ENCODE measurements at places on chromosomes 5 and 9.

DNA sequence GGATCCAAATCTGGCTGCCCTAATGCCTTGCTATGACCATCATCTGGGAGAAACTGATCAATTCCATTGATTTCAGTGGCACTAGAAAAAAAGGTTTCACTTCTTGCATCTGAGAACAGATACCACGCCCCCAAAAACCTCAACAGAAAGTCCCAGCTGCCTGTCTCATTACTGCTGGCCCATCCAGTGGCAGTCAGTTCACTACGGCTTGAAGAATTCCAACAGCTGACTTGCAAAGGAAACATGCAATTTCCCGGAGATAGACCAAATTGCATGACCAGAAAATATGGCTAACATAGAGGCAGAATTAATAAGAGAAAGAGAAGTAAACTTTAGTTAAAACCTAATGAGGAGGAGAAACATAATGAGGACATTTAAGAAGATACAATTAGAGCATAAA lies 48.6 kb downstream of the UGCG start:
- peak; percentile 56 for DNase-seq

- DNase-seq: no peak
Observed at GRCh38 chr5:3414371-3414770, 181.3 kb upstream of the IRX1 start.

- peak; percentile 11 for DNase-seq
Observed at GRCh38 chr5:145245354-145245753, 589.8 kb downstream of the PRELID2 start.

- DNase-seq: no peak
Observed at GRCh38 chr5:15835514-15835913, 335.5 kb downstream of the FBXL7 start.

DNA sequence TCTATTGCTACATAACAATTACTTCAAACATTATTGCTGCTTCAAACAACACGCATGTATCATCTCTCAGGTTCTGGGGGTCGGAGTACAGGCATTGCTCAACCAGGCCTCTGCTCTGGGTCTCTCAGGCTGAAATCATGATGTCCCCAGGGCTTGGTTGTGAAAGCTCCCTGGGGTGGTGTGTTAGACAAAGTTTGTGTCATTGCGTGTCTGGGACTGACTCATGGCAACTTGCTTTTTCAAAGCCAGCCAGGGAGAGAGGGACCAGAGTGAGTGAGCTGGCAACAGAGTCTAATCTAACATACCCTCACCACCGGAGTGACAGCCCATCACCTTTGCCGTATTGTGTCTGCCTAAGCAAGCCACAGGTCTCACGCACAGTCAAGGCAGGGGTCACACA lies 259.2 kb upstream of the NFIL3 start:
- DNase-seq: peak; percentile 41

- no peak for DNase-seq
Observed at GRCh38 chr5:128586848-128587247, 48.8 kb upstream of the FBN2 start.

- DNase-seq: no peak
Observed at GRCh38 chr9:90613502-90613901, 29.1 kb downstream of the DIRAS2 start.

DNA sequence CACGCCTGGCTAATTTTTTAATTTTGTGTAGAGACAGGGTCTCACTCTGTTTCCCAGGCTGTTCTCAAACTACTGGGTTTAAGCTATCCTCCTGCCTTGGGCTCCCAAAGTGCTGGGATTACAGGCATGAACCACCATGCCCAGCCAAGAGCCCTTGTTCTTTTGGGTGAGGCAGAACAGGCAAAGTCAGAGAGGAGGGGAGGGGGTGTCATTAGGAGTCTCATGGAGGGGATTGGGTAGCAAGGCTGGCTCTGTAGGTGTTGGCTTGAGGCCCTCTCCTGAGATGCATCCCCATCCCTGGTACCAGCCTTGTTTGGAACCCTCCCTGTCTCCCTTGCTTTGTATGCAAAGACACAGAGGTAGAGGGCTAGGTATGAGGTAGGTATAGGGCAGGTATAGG lies 24.1 kb downstream of the GSN start:
- no peak for DNase-seq

- DNase-seq: peak; percentile 95
Observed at GRCh38 chr9:133133681-133134387, 12.8 kb upstream of the RALGDS start.

DNA sequence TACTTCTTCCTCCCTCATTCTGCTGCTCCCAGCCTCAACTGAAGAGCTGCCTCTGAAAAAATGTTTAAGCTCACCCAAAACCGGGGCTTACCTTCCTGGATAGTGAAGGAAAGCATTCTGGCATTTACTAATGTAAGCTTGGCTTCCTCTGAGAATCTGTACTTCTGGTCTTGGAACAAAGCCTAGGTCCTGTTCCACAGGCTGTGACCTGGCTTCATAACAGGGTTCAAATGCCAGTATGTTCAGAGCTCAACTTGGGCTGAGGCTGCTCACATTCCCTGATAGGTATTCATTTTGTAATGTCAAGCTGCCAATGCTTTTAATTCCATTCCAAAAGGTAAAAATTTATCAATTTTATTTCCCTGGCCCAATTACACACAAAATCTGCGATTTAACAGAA lies 411.7 kb upstream of the KCNN2 start:
- DNase-seq: peak; percentile 1

DNA sequence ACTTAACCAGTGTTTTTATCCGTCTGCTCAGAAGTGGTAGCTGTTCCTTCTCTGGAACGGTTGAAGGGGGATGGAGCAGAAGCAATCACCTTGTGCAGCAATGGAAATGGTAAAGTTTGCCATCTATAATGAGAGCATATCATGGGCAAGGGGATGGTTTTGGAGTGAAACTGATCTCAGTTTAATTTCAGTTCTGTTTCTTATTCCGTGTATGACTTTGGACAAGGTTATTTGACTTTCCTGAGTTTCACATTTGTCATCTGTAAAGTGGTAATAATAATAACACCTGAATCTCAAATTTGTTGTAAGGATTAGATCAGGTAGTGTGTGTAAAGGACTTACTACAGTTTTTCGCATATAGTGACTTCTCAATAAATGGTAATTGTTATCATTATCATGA lies 106.1 kb downstream of the PCSK1 start:
- DNase-seq: no peak

- DNase-seq: no peak
Observed at GRCh38 chr5:169474226-169474625, 109.3 kb upstream of the SPDL1 start.

- DNase-seq: no peak
Observed at GRCh38 chr5:179994583-179995323, 76.8 kb downstream of the RNF130 start.

DNA sequence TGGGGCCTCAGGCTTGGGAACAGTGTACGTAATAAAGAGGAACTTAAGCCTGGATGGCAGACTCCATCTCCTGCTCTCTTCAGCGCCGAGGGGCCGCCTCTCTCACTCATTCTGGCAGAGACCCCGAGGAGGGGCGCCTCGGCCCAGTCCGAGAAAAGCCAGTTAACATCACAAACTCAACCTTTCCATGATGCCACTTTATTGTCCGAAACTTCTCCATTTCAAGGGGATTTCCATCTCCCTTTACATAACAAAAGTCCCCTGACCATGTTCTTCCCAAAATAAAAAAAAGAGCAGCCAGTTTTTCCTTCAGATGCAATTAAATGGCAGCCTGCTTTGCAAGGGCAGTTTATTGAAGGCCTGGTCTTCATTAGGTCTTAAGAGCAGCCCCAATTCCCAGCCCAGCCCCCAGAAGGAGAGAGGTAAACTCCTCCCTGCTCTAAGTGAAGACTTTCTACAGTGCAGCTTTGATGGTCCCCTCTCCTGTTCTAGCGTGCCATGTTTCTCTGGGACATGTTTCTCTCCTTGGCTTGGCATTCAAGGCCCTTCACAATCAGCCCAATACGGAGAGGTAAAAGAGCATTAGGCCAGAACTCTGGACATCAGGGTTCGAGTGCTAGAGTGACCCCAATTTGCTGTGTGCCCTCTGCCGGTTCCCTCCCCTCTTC lies 19.5 kb upstream of the RAB14 start:
- DNase-seq: no peak

DNA sequence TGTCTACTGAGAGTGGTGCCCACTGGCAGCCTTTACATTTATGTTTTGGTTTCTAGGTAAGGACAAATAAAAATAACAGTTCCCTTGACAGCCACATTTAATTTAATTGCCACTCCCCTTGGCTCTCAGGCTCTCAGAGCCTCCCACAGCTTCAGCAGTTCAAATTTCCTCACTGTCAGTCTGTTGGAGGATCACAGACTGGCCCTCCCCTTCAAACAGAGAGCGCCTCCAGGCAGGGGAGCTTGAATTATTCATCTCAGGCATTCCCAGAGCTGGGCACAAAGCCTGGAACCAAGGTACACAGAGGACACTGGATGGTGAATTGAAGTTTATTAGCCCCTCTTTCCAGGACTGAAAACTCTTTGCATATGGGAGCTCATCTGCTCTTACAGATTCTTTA lies 407.7 kb downstream of the SPOCK1 start:
- DNase-seq: peak; percentile 79

- DNase-seq: no peak
Observed at GRCh38 chr5:73405691-73406090, 42.9 kb downstream of the FOXD1 start.

DNA sequence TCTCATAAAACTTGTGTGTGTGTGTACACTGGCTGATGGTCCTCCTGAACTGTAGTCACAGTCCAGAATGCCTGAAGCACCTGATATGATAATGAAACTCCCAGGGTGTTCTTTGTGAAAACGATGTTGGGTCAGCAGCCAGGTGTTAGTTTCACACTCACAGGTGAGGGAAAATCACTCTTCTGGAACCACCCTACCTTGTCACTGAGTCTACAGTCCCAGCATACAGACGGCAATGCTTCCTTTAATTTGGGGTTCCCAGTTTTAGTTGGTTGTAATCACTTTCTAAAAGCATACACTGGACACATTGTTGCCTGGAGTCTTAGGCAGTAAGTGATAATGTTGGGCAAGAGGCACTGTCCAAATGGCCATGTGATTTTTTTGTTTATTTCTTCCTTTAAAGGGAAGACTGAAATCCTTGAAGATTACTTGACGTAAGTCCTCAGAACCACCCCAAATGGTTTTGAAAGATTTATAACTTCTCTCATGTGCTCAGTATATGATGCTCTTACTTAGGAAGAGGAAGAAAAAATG lies 18.2 kb upstream of the MGAT1 start:
- no peak for DNase-seq

GRCh38 chr5:140253985-140254384 lies 48.9 kb downstream of the PFDN1 start:
- DNase-seq: no peak

GRCh38 chr5:54298947-54299346 lies 11.4 kb downstream of the ARL15 start:
- DNase-seq: no peak

DNA sequence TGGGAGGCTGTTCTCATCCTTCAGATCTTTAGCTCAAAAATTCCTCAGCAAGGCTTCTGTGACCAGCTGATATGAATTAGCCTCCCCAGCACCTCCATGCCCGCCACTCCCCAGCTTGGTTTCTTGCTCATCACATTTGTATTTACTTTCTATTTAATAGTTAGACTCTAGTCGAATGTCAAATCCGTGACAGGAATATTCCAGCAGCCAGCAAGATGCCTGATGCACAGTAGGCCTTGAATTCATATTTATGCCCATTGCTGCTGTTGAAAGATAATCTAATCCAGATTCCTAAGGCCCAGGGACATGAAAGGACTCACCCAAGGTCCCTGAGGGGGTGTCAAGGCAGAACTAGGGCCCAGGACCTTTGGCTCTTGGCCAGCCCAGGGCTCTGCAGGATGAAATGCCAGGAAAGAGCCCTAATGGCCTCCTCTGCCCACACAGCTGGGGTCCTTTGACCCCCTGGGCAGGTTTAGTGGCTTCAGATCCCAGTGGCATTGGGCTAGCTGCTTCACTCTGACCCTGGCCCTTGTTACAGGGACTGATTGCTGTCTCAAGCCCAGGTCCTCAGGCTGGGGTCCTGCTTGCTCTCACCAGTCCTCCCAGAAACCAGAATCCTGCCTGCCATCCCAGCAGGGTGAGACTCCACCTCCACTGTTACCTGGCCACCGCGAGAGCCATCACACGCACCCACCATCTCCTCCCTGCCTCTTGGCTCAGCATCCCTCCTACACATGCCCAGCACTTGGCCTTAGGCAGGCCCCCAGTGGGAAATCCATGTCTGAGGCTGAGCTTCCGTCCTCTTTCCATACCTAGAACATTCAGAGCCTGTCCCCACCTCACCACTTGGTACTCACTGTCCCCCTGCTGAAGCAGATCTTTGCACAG lies 7.3 kb downstream of the CSF1R start:
- no peak for DNase-seq

DNA sequence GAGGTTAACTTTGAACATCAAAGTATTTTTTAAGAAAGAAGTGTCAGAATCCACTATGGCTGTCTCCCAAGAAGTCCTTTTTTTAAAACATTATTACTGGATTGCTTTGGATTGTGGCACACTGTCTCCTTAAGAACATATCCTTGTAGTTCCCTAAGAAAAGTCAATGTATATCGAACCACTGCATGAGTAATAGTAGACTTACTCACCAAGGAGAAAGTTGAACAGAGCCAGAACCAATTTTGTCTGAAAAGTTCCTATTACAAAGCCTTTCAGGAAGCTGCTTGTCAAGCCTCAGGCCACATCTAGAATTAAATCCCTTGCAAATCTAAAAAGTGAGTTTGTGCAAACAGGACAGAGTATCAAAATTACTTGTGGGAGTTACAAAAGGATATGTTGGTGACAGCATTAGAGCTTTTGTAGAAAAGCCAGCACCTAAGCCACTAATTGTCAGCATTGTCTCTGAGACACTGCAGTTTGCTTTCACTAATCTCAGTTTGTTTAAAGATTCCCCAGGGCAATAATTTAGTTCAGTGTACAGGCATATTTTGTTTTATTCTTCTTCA lies 195.4 kb downstream of the MPDZ start:
- DNase-seq: peak; percentile 52

GRCh38 chr5:155616779-155617392 lies 603.3 kb downstream of the KIF4B start:
- DNase-seq: peak; percentile 28

DNA sequence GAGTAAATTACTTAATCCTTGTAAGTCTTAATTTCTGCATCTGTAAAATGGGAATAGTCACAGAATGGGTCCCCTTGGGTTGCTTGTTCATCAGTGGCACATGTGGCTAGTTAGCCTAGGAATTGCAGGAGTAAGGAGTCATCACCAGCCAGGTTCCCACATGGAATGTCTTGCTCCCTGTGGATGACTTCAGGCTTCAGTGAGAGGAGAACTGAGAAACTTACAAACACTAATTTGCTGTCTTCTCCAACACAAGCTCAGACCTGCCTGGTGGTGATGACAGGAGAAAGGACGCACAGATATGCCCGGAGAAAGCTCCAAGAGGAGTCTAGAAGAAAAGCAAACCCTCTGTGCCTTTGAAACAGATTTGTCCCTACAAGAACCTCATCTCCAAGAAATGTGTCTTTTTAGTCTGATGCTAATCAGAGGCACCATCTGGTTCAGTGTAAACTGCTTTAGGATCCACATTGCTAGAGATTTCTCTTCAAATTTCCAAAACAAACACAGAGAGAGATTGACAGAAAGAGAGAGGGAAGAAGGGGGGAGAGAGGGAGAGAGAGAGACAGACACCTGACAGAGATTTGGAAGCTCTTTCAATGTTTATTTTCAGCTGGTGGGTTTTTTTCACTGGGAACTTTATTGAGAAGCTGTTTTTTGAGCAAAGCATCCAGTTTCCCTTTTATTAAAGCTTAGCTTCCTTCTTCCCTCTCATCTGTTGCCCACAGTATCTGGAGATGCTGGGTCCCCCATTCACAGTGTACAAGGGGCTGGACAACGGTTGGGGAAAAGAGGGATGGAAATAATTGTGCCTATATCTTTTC lies 128.3 kb downstream of the DOCK2 start:
- DNase-seq: no peak

GRCh38 chr9:105305856-105306255 lies 61.4 kb downstream of the SLC44A1 start:
- DNase-seq: no peak

- no peak for DNase-seq
Observed at GRCh38 chr9:4716163-4716562, 24.8 kb downstream of the AK3 start.
